ENCODE measurements at places on chromosomes 3 and 15.

DNA sequence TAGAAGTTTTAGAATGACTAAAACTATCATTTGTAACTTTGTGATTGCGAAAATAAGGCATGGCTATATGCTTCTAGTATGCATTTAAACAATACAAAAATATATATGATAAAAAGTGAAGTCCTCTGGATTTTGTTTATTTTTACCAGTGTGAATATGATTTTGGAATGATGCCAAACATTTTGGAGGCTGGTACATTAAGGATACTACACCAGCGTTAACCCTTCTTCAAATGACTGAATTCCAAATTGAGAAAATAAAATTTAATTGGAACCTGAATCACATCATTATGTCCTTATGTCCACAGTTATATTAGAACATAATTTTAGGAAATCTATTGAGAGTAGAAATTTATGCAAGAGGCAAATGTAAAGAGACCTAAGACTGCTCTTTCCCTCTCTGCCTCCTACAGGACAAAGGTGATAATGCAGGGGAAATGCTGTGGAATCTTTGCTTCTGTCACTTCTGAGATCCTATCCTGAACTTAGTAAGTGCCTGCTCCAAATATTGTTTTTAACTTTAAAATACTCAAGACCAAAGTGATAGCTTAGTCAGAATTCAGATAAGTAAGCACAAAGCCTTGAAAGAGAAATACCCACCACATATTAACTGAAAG lies 121.1 kb upstream of the NANOGP8 start:
- no peak for DNase-seq

GRCh38 chr3:140552403-140552802 lies 125.5 kb upstream of the TRIM42 start:
- no peak for DNase-seq

DNA sequence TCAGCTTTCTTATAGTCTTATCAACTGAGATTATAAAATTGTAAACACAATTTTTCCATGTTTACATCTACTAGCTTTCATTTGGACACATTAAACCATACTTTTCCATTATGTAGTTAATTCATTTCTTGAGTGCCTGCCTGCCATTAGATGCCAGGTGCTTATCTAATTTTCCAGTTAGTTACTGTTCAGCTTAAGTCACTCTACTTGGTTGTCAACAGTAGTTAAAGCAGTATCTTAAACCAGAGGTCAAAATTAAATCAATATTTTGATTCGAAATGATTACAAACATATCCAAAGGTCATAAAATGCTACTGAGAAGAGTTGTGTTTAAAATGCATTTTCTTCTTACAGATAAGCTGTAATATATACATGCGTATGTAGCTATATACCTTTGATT lies 56.2 kb upstream of the UBP1 start:
- no peak for DNase-seq

DNA sequence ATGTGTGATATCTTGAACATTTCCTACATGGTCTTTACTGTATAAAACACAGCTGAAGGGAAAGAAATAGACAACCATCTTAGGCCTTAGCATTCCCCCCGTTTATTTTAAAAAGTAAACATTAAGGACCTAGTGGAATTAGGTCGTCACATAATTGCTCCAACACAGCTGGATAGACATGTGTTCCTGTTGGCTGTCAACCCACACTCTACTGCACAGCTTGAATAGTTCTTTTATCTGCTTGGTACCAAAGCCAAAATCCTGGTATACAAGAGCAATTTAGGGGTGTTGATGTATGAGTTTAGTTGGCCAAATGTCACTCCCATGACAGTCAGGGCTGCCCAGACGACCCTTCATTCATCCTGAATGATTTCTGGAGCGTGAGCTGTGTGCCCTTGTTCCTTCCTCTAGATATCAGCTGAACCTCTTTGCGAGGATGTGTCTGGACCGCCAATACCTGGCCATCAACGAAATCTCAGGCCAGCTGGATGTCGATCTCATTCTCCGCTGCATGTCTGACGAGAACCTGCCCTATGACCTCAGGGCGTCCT lies 179.7 kb downstream of the ITPR1 start:
- no peak for DNase-seq

GRCh38 chr3:43331381-43331780 lies 45.0 kb downstream of the SNRK start:
- no peak for DNase-seq

DNA sequence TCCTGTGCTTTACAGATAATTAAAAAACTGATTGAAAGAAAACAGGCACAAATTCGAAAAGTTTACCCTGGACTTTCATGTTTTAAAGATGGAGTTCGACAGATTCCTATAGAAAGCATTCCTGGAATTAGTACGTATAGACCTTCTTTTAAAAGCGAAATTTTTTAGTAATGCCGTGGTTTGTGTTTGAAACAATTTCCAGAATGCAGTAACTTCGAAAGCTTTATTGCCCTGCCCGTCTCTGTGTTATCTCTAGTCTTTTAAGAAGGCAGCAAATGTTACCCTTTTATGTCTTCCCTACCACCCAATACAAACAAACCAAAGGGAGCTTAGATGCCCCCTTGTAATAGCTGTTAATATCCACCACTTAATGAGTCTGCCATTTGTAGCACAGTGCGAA lies 39.7 kb downstream of the SGO1 start:
- no peak for DNase-seq

GRCh38 chr15:38267421-38268022 lies 14.9 kb downstream of the SPRED1 start:
- DNase-seq: no peak

DNA sequence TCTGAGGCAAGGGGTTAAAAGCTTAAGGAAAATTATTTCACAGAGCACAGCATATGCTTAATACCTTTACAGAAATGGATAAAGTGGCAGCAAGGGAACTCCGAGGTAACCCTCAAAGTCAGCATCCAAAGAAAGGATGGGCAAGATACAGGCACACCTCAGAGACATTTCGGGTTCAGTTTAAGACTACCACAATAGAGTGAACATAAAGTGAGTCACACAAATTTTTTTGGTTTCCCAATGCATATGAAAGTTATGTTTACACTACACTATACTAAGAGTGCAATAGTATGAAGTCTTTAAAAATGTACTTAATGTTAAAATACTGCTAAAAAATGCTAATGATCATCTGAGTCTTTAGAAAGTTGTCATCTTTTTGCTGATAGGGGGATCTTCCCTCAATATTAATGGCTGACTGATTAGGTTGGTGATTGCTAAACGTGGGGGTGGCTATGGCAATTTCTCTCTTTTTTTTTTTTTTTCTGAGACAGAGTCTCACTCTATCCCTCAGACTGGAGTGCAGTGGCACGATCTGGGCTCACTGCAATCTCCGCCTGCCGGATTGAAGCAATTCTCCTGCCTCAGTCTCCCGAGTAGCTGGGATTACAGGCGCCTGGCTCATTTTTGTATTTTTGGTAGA lies 10.0 kb downstream of the UBR1 start:
- DNase-seq: no peak

DNA sequence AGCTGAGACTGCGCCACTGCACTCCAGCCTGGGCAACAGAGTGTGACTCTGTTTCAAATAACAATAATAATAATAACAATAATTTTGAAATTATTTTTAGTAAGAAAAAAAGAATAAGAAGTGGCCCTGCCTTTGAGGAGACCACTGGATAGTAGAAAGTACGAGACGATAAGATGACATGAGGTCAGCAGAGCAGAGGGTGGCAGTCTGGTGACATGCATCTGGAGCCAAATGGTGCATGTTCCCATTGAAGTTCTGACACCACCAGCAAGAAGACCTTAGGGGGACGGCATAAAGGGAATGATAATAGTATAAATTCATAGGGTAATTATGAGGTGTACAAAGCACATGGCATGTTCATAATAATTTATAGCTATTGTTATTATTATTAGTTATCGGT lies 542.2 kb upstream of the TBL1XR1 start:
- no peak for DNase-seq

GRCh38 chr3:56655709-56656108 lies 27.4 kb downstream of the TASOR start:
- DNase-seq: no peak

DNA sequence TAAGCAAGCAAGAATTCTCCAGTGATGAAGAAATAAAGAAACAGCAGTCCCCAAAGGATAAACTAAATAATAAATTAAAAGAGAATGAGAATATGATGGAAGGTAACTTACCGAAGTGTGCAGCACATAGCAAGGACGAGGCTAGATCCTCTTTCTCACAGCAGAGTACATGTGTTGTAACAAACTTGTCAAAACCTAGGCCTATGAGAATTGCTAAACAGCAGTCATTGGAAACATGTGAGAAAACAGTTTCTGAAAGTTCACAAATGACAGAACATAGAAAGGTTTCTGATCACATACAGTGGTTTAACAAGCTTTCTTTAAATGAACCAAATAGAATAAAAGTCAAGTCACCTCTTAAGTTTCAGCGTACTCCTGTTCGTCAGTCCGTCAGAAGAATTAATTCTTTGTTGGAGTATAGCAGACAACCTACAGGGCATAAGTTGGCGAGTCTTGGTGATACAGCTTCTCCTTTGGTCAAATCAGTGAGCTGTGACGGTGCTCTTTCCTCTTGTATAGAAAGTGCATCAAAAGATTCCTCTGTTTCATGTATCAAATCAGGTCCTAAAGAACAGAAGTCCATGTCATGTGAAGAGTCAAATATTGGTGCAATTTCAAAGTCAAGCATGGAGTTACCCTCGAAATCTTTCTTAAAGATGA lies 4.5 kb upstream of the SCG5 start:
- no peak for DNase-seq

GRCh38 chr15:31274496-31275330 lies 51.9 kb upstream of the KLF13 start:
- DNase-seq: no peak

DNA sequence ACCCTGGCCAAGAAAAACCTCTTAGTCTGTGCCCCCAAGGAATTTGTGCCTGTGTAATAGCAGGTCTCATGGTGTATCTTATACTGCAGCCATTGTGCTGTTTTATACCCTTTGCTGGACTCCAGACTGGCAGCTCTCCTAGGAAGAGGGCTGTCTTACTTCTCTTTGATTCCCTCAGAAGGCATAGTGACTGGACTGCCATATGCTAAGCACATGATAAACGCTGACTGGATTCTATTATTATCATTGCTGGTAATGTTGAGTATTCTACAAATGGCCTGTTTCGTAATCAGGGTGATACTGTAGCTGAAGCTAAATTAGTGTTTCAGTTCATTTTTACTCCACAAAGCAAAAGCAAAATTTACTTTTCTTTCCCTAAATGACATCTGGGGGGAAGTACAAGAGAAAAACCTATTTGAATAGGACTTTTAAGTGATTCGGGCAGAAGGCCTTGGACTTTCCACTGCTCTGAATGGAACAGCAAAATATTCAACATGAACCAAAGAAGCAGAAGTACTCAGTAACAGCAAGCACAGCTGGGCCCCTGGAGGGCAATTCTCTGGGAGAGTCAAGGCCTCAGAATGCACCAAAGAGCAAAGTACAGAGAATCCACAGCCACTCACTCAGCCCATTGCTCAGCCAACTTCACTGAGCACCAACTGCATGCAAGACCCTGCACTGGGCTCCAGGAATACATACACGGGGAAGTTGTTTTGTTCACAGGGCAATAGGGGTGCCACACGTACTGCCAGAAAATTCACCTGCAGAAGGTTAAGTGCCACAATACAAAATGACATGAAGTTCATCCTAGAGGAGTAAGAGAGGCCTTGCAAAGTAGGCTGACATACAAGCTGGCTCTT lies 7.9 kb upstream of the BCL2A1 start:
- DNase-seq: no peak

DNA sequence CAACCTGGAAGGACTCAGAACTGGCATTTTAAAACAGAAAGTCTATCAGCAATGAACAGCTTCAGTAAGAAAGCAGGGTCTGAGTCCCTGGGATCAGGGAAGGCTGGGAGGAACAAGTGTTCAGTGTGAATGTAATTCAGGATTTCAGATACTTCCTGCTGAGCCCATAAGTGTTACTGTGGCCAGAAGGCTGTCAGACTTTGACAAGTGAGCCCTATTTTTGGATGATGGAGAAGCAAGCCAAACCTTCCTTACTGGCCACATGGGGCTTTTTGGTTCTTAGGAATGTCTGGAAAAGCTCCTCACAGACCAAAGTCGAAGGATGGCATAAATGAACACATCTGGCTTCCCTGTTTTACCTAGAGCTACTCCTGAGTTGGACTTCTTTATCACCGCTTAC lies 157.2 kb downstream of the BBX start:
- DNase-seq: no peak

GRCh38 chr15:62546628-62547027 lies 381.5 kb upstream of the C2CD4B start:
- DNase-seq: no peak

- no peak for DNase-seq
These were observed at the start of gene RBPMS2 for GRCh38 chr15:64775551-64776401. RBPMS2 (minus strand) TSS chr15:64775589; CDS start chr15:64775319, 270 bp downstream.

DNA sequence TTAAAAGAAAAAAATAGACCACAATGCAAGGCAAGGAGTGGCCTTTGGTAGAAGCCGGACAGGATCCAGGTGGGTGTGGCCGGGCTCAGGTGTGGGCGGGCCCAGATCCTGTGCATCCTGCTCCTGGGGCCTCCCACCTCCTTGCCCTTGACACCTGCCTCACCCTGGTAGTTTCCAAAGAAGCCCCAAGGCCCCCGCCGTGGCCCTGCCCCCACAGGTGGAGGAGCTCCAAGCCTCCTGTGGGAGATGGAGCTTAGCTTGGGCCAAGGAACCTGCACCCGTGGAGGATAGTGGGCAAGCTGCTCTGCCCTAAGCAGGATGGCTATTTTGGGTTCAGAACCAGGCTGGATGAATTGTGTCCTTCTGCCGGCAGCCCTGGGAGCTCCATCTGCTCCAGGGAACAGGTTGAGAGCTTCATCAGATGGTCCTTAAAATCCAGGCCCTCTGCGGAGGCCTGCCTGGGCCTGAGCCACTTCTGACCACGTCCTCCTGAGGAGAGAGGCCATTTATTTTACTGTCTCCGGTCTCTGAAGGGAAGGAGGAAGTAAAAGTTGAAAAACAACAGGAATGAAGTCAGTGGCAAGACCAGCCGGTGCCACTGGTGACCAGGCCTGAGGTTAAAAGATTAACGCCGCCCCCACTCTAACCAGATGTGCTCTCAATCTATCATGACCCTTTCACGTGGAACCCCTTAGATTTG lies 53.9 kb upstream of the KLF13 start:
- DNase-seq: peak; percentile 25

DNA sequence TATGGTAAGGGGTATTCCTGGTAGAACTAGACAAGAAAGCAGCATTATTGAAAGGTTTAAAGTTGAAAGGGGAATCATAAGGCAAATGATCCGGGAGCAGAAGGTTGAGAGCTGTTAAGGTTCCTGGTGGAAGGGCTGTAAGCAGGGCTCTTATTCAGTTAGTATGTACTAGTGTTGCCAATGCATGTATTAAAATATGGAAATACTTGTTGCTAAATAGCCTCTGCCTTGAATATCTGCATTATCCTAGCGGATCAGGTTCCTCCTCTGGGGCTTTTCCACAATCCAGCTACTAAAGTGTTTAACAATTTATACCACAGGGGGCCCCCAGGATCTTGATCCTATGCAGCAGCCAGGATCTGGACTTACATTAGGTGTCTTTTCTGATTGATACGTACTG lies 7.3 kb upstream of the COPB2 start:
- no peak for DNase-seq

- DNase-seq: no peak
These were observed 1.9 kb downstream of the GNAI2 start for GRCh38 chr3:50237754-50238548.

All from C1 segment of cervical spinal cord (tissue), 14 donors.